ENCODE measurements at places on chromosomes 6 and 20.
A peak's percentile ranks its signal among the peaks of the same experiment; 100 is the strongest.

GRCh38 chr6:42326248-42326647, 108.6 kb upstream of the MRPS10 start:
- H3K27me3 ChIP-seq, result no peaks in the 10 kb centered on the region
- H3K27ac ChIP-seq, result no peak overlapping the region
- H3K4me1 ChIP-seq, result no peaks in the 10 kb centered on the region
- H3K4me3 ChIP-seq, result no peak overlapping the region
- no peaks in the 10 kb centered on the region for H3K36me3 ChIP-seq
- no peak for DNase-seq

DNA sequence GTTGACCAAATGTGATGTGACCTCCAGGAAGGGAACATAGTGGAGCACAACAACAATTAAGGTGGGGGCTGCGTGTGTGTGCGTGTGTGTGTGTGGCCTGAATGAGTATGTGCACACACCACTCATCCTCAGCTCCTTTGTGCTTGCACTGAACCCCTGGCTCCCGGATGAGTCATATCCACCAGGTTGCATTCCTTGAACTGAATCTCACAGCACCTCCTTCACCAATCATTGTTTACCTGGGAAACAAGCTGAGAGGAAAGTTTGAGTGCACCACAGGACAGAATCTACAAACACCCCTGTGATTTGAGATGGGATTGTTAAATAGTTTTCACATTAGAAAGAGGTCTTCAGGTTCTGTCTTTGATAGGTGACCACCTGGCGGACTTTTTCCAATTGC, 33.7 kb upstream of the GPR6 start:
- H3K4me1 ChIP-seq, result no peaks in the 10 kb centered on the region
- no peak for DNase-seq
- H3K27me3 ChIP-seq, result no peaks in the 10 kb centered on the region

GRCh38 chr6:17741507-17741906, 34.8 kb upstream of the NUP153 start:
- H3K4me3 ChIP-seq, result no peak overlapping the region
- H3K27me3 ChIP-seq, result no peaks in the 10 kb centered on the region
- no peak for DNase-seq
- no peaks in the 10 kb centered on the region for H3K4me1 ChIP-seq
- H3K27ac ChIP-seq, result no peak overlapping the region

DNA sequence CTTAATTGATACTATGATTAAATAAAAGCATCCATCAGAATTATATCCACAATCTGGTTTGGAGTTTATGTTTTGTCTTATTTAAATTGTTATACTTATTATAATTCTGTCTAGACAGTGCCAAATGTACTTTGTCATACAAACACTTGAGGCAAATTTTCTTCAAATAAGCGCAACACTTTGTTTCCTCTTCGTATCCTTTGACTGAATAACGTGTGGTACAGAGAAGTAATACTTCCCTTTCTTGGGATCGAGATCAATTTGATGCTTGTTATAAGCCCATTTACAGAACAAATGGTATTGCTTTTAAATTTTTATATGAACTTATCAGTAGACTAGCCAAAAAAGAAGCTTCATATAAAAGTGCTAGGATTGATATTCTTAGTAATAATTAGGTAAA, 111.0 kb downstream of the ATG5 start:
- H3K4me3 ChIP-seq, result no peak overlapping the region
- no peaks in the 10 kb centered on the region for H3K36me3 ChIP-seq
- no peaks in the 10 kb centered on the region for H3K4me1 ChIP-seq
- no peak overlapping the region for H3K27ac ChIP-seq
- no peak for DNase-seq
- no peaks in the 10 kb centered on the region for H3K27me3 ChIP-seq

DNA sequence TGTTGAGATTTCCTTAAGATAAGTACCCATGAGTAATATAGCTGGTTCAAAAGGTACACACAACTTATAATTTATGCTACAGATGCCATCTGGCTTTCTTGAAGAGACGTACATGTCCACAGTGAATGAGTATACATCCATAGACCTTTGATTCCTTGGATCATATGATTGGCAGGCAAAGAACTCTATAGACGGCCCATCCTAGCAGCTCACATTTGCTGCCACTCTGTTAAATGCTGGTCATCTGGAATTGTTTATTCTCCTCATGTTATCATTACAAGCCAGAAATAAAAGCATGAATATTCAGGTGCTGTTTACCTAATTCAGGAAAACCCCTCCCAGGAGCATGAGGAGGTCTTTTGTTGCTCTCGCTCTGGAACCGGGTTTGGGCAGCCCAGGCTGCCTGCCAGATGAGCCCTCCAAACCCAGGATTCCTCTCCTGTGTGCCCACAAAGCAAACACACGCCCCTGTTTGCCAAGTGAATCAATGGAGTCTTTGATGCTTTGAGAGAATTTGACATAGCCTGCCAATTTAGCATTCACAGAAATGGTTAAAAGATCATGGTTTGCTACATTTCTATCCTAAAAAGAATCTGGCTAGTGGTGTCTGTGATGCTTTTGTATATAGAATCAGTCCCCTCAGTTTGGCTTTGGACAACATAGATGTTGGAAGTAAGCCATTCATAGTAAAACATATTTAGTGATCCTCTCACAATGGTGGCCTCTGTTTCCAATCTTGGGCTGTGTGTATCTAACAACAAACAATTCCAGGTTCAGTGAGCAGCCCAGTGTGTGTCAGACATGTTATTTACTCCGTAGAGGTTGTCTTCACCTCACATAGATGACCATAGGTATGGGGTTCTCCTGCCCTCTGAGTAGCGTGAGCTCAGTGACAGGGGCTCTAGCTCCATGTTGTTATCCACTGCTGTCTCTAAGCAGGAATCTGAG, 17.5 kb upstream of the PLCG1 start:
- H3K4me1 ChIP-seq, result no peaks in the 10 kb centered on the region
- no peak overlapping the region for H3K4me3 ChIP-seq
- H3K27ac ChIP-seq, result no peak overlapping the region
- peaks cover 62% of the 10 kb centered on the region for H3K36me3 ChIP-seq
- no peaks in the 10 kb centered on the region for H3K27me3 ChIP-seq

DNA sequence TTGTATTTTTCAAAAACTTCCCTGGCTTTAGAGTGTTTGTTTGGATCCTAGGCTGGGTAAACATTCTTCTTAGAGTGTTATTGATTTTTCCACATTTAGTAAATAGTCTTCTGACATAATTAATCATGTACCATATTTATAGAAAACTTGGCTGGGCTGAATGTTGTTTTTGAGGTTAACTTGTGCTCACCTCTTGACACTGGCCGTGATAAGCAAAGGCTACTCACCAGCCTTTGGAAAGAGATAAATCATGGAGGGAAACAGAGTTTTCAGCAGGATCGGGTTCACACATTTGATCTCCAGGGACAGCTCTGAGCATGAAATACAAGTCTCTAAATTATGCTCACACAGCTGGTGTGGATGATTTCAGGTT, 6.2 kb upstream of the CD93 start:
- H3K4me1 ChIP-seq, result no peaks in the 10 kb centered on the region
- no peaks in the 10 kb centered on the region for H3K27me3 ChIP-seq
- no peak for DNase-seq

GRCh38 chr20:63104312-63105181, 97.8 kb upstream of the BHLHE23 start:
- DNase-seq, result no peak
- no peaks in the 10 kb centered on the region for H3K36me3 ChIP-seq
- H3K27ac ChIP-seq, result no peak overlapping the region

DNA sequence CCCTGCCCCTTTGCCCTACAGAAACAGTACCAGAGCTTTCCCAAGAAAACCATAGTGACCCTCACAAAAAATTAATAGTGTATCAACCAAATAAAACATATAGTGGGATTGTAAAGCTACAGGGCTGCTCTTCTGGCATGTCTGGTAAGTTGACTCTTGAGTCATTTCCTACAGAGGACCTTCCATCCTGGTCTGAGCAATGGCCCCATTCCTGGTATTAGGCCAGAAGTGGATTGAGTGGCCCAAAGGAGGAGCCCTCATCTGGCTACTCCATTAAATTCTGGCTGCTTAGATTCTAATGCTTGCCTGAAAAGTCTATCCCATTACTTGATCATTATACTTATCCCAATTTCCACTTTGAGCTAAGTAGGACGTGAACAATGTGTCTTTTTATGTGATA, 150.9 kb upstream of the HMGN3 start:
- H3K4me3 ChIP-seq, result no peak overlapping the region
- H3K36me3 ChIP-seq, result no peaks in the 10 kb centered on the region
- no peaks in the 10 kb centered on the region for H3K27me3 ChIP-seq
- H3K4me1 ChIP-seq, result no peaks in the 10 kb centered on the region
- no peak overlapping the region for H3K27ac ChIP-seq

DNA sequence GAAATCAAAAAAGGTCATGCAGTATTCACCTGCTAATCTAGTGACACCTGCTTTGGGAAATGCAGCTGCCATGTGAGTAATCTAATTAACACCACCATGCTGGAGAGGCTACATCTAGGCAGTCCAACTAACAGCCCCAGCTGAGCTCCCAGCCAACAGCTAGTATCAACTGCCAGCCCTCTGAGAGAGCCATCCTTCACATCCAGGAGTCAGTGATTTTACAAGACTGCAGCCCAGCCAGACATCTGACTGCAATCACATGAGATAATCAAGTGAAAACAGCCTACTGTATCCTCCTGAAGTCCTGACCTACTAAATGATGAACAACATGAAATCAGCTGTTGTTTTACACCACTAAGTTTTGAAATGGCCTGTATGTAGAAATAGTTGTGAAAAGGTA, 298.4 kb downstream of the TRDN start:
- H3K27me3 ChIP-seq, result no peaks in the 10 kb centered on the region
- no peak overlapping the region for H3K27ac ChIP-seq
- DNase-seq, result no peak
- H3K36me3 ChIP-seq, result no peaks in the 10 kb centered on the region
- H3K4me1 ChIP-seq, result no peaks in the 10 kb centered on the region

GRCh38 chr6:5850848-5851255, 155.9 kb downstream of the NRN1 start:
- no peak overlapping the region for H3K27ac ChIP-seq
- DNase-seq, result no peak
- no peaks in the 10 kb centered on the region for H3K4me1 ChIP-seq
- H3K27me3 ChIP-seq, result no peaks in the 10 kb centered on the region
- H3K4me3 ChIP-seq, result peak overlapping the region; percentile 50

DNA sequence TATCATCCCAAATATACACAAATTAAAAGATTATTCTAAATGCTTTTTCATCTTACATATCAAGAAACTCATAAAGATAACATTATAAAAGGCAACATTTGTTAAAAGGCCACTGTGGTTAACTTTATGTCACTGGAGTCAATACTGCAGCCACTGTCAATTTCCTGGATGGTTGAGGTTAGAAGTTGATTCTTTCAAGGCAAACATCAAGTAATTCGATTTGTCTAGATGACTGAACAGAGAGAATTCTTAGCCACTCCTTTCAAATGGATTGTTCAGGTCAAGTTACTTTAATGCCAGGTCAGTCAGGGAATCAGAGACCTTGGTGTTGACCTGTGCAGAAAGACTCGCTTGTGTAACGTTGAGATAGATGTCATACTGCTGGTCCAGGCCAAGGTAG, 44.4 kb upstream of the SIM1 start:
- no peak overlapping the region for H3K4me3 ChIP-seq
- DNase-seq, result no peak
- no peaks in the 10 kb centered on the region for H3K4me1 ChIP-seq
- H3K27ac ChIP-seq, result no peak overlapping the region
- no peaks in the 10 kb centered on the region for H3K27me3 ChIP-seq

DNA sequence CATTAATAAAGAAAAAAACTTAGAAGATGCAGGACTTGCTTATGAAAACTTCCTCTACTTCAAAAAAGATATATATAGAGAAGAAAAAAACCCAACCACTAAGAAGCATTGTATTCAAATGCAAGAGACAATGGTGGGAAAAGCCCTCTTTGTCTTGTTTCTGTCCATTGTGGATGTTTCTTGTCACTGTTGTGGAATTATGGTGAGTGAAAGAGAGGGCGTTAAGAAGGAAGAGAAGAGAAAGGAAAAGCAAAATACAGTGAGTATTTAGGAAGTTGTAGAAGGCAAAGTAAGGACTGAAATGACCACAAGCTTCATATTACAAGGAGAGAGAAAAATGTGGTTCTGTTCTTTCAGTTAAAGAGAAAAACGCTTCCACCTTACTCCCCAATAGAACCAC, 14.1 kb upstream of the THBD start:
- H3K36me3 ChIP-seq, result no peaks in the 10 kb centered on the region
- no peak overlapping the region for H3K4me3 ChIP-seq
- H3K4me1 ChIP-seq, result peaks cover 15% of the 10 kb centered on the region
- DNase-seq, result no peak
- no peaks in the 10 kb centered on the region for H3K27me3 ChIP-seq

DNA sequence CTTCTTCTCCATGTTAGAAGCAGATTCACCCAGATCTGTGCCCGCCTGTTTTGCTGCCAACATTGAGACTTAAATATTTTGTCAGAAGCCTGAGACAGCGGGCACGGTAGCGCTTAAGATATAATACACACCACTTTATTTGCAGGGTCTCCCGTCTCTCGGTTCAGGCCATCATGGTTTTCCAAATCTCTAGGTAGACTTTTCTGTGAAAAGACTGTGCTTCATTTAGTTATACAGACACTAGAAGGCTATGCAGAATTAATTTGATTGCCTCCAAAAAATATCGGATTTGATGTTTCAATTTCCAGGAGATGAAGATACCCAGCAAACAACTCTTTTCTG, 598 bp downstream of the TBP start:
- no peak for DNase-seq
- peaks cover 28% of the 10 kb centered on the region for H3K4me1 ChIP-seq
- H3K27me3 ChIP-seq, result no peaks in the 10 kb centered on the region

DNA sequence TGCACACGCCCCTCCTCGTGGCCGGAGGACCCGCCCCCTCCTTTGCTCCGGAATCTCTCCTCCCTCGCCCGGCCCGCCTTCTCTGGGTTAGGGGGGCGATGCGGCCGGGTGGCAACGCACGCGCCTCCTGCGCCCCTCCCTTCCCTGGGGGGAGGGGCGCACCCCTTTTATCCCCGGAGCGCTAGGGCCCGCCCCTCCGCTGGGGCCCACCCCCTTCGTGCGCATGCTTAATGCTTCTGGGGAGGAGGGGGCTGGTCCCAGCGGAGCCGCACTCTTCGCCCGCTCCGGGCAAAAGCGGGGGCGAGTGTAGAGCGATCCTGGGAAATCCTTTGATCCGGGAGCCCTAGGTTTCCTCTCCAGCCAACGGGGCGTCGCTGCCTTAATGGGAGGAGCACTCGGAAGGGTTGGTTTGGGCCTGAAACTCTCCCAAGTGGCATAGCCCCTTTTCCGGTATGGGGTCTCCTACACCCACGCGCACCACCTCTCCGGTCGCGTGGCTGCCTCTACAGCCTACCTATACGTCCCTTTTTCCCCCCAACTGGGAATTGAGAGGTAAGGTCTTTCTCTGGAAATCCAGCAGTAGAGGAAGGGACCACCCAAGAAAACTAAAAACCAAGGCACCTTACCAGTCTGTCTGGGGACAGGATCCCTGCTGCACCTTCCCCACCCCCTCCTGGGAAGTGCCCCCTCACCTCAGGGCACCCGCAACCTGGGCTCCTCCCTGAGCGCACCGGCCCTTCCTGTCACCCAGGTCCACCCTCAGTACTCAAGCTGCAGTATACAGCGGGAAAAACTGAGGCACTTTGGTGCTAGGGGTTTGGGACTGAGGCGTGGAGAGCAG, 2.1 kb downstream of the SOX12 start:
- peak; percentile 21 for DNase-seq
- H3K4me1 ChIP-seq, result peaks cover 5% of the 10 kb centered on the region
- H3K27me3 ChIP-seq, result no peaks in the 10 kb centered on the region
- peak overlapping the region; percentile 93 for H3K4me3 ChIP-seq
- H3K27ac ChIP-seq, result peak overlapping the region; percentile 98

All from ascending aorta (tissue), 2 donors.